ENCODE measurements at places on chromosomes 7 and 10.

- peak; percentile 23 for DNase-seq
Measured at GRCh38 chr10:94174838-94175237, 181.1 kb downstream of the PLCE1 start.

DNA sequence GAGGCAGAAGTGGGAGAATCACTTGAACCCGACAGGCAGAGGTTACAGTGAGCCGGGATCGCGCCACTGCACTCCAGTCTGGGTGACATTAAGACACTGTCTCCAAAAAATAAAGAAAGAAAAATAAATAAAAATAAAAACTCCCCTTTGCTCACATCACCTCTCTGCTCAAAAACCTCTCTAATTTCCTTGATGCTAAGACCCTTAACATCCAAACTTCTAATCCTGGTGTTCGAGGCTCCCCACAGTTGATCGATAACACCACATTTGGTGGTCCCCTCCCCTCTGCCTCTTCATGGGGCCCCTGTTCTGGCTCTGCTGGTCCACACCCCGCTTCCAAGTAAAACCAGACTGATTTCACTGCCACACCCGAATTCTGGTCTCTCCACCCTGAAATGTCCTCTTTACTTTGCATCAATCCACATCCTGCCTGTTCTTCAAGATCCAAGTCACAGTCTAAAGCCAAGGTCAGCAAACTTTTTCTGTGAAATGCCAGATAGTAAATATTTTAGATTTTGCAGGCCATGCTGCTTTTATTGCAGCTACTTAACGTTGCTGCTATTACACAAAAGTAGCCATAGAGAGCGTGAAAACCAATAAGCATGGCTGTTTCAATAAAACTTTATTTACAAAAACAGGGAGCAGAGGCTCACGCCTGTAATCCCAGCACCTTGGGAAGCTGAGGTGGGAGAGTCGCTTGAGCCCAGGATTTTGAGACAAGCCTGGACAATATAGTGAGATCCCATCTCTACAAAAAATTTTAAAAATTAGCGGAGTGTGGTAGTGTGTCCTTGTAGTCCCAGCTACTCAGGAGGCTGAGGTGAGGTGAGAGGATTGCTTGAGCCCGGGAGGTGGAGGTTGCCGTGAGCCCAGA lies 11.8 kb downstream of the MOSPD3 start:
- no peak for DNase-seq

GRCh38 chr10:93465806-93466675 lies 16.1 kb downstream of the MYOF start:
- peak; percentile 97 for DNase-seq

GRCh38 chr7:99997545-99998137 lies 17.8 kb upstream of the ZKSCAN1 start:
- peak; percentile 22 for DNase-seq

DNA sequence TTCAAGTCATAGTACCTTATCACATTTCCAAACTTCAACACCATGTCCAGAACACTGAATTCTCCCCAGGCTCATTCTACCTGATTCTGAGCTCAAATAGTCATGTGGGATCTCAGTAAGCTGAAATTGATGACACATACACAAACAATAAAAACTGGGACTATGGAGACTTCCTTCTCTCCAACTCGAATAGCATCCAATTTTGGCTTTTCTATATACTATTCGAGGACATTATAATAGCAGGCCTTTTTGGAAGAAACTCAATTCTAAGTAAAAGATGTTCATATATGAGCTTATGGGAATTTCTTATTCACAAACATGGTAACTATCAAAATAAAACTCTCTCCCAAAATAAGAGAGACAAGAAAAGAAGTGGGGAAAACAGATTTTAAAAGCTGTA lies 551 bp upstream of the TAS2R40 start:
- DNase-seq = no peak

DNA sequence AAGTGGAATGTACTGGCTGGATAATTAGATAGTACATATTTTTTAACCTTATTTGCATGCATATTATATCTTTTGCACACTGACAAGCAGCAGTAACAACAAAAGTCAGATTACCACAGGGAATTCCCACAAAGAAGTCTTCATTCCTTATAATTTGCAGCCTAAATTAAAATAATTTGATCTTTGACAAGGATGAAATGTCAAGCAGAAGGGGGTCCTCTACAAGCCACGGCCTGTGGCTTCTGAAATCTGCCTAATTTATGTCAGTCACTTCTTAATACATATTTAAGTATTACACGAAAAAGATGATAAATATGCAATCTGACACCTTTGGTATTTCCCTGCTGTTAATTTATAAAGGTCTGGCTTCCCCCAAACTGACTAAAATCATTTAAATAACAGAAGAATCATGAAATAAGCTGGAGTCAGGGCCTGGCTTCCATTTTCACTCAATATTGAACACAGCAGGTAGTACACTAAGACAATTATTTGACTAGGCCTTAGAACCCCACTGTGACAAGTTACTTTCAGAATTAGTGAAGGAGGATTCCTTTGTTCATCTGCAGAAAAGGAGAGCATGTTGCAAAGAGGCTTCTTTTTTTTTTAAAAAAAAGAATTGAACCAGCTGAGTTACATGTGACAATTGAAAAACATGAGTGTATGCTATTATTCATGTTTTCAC lies 351.1 kb upstream of the ETV1 start:
- no peak for DNase-seq

- no peak for DNase-seq
Measured at GRCh38 chr10:114081911-114082583, 38.4 kb downstream of the ADRB1 start.

DNA sequence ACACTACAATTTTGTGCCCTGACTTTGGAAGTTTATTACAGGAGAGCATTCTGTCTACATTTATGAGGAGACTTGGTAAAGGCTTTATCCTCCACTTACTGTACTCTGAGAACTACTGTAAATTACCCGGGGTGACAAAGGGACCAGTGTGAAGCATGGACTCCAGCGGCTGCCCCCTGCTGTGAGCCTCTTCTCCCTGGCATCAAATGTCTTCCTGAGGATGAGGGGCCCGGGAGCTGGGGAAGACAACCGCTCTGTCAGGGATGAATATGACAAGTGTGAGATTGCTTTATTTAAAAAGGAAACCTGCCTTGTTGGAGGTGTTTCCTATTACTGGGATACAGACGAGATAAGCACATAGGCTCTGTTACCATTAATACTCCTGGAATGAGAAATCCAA lies 714.8 kb downstream of the CCSER2 start:
- no peak for DNase-seq

- no peak for DNase-seq
Measured at GRCh38 chr10:108362961-108363360, 1198.5 kb upstream of the SORCS1 start.

DNA sequence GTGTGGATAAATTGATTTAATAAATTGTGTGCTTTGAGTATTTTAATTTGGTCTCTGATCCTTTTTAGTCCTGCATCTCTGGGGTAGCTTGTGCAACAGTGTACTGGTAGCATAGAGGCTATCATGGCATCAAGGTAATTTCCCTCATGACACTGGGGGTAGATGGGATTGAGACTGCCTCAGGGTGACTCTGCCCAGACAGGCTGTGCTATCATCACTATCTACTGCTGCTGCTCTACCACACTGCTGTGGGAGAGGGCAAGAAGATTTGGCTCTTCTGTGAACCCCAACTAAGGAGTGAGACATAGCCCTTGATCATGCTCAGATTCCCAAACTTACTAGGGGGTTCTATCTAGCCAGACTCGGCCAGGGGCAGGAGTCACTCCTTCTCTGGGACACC lies 43.6 kb upstream of the JAZF1 start:
- no peak for DNase-seq

DNA sequence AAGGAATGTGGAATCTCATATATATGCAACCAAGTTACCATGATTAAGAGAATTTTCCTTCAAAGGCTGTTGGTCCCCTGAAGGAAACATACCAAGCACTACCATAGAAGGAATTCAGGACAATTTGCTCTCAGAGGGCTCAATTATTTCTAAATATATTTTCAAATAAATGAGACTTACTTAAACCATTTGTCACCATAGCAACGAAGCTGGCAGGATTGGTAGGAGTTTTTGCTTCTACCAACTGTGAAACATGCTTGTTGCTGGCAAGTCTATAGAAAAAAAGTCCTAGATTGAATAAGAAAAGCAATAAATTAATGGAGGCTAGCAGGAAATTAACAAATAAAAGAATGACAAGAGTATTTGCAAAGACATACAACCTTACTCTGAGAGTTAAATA lies 156.9 kb upstream of the NPSR1 start:
- no peak for DNase-seq

DNA sequence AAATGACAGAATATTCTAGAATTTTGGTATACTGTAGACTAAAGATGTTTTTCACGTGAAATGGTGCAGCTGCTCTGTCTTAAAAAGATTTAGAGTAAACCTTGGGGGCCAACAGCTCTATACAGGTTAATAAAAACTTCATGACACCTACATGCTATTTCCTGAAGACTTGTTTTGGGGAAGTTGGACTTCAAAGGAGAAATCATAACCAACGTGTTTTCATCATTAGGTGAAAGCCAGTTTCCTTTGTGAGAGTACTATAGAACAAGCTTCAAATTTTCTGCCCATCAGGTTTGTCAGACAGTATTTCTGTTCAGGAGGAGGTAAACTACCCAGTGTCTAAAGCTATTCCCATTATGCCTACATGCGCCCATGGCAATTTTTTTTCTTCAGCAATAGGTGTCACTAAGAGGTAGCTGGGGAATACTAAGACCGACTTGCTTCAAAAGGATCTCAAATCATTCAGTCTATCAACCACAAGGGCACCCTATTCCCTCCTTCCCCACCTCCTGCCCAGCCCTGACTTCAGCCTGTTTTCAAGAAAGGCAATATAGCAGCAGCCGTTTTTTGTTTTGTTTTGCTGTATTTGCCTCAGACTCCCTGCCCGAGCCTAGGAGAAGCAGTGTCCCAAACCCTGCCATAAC lies 237.3 kb upstream of the SP8 start:
- no peak for DNase-seq

DNA sequence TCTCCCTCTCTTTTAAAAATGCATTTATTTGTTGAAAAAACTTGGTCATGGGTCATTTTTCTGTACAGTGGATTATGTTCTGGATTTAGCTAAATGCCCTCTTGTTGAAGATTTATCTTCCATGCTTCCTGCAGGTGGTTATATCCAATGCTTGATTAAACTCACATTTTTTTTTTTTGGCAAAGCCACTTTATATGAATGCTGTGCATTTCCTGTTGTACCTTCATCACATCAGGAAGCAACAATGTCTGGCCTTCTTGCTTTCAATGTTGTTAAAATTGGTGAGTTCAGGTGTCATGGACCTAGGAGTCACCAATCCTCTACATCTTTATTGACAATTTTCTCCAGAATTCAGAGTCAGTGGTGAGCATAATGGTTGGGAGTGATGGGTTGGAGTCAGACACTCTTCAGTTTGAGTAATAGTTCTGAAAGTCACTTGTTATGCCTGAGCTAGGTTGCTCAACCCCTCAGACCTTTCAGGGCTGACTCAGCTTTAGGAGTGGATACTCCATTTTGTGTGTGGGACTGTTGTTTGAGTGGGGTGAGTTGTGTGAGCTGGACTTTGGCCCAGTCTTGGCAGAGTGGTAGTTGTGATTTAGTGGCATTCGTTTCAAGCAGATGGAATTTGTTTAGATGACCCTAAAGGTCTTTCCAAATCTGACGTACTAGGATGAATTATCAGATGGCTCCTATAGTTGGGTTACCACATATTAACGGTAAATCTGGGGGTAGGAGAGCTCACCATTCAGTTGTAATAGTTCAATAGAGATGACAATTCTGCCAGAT lies 213.5 kb upstream of the ZNF32 start:
- DNase-seq = peak; percentile 100

GRCh38 chr7:130136579-130137167 lies 66.3 kb downstream of the KLHDC10 start:
- DNase-seq = no peak

DNA sequence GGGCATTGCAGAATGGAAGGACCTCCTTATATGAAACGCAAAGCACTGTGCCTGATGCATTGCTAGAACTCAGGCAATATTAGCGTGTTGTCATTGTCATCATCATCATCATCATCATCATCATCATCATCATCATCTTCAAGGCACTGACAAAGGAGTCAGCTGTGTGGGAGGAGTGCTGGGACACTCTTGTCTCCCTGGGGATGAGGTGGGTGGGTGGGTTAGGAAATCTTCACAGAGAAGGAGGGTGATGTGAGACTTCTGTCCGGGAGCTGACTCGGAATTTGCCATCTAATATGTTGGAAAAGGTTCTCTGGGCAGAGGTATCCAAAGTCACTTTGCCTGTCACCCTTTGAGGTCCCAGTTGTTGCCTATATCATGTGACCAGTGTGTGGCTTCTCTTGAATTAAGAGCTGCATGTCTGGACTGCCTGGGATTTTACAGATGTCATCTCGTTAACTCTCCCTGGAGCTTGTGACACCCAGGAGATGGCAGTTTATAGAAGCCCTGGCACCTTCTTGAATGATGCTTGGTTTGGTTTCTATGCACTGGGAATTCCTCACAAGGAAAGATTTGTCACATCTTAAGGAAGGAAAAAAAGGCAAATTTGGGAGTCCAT lies 7.1 kb downstream of the HTRA1 start:
- peak; percentile 49 for DNase-seq

GRCh38 chr10:32411797-32412498 lies 34.0 kb upstream of the CCDC7 start:
- DNase-seq = no peak

DNA sequence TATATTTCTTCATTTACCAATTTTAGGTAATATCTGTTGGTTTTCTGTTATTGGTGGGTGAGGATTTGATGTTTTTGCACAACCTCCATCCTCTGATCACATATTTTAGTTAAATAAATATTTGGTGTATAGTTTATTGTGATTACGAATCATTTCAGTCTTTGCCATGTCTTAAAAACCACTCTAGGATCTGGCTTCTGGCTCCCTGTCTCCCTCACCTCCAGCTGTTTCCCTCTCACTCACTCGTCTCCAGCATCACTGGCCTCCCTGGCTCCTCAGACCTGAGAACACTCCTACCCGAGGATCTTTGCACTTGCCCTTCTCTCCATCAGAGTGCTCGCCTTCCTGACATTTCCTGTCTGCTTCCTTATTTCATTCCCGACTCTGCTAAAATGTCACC lies 50.7 kb upstream of the NRF1 start:
- no peak for DNase-seq

DNA sequence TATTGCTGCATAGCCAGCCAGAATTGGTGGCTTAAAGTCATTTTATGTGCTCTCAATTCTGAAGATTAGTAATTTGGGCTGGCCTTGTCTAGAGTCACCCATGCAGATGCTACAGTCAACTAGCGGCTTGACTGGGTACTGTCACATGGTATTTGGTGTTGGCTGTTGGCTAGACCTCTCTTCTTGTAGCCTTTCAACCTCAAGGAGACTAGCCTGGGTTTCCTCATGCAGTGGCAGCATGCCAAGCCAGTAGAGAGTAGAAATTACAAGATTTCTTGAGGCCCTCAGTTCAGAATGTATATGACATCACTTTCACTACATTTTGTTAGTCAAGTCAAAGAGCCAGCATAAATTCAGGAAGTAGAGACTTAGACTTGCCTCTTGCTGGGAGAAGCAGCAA lies 3.7 kb upstream of the ZNF800 start:
- DNase-seq = peak; percentile 23

GRCh38 chr10:79116368-79116767 lies 47.6 kb downstream of the ZMIZ1 start:
- DNase-seq = no peak
